ENCODE measurements at places on chromosomes 1 and 21. TPM values are rescaled to one million over a fixed set of nuclear protein-coding genes. Genes with fewer than 3 reads are reported as not detected.

KPRP gene
- not detected for total RNA-seq

CDKN2C gene
- 3.0 TPM for total RNA-seq

HSD3B1 gene
- total RNA-seq, result 0.07 TPM

DNA sequence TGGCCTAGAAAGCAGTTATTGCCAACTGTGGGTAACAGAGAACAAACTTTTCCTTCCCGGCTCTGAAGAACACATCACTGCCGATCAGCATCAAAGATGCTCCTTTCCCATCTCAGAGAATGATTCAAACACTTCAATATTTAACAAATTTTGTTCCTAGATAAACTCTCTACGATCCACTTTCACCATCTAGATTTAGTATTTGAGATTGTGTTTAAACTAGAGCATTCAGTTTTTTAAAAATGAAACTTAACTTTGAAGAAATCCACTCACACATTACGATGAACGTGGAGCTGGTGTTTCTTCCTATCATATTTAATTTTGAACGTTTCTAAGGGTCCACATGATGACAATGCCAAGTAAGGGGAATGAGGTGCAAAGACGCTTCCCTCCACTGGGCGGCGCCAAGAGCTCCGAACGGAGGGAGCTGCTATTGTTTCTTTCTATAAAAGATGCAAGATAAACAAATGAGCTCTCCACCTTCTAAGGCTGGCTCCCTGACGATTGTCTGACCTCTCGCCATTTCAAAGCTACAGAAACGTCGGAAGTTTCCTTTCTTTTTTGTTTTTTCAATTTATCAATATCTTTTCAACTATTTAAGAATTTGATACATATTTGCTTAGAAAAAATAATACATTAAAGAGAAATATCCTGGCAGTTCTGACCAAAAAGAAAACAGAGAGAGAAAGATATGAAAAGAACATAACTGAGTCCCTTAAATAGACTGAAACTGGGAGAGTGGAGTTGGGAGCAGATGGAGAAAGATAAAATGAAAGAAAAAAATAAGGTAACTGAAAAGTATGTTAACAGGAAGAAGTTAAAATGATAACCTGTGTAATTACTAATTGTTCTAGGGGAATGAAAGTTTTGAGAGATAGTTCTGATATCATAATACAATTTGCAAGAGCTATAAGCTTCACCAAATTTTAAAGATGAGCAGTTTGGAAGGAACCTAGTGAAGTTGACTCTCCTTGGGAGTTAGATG is 4.4 kb upstream of the BARHL2 start:
- no peak for DNase-seq

DNA sequence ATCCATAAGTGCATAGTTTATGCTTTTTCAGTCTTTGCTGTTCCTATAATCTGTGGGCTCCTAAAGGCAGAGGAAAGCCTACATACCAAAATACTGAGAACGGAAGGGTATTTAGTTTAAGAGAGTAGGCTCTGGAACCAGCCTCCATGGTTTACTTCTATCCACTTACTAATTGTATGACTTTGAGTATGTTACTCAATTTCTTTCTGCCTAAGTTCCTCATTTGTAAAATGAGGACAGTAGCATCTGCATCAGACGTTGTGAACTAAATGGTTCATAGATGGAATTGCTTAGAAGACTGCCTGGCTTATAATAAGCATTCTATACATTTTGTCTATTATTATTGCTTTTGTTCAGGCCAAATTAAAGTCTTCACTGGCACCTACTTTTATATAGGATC is 111.0 kb downstream of the NTNG1 start:
- no peak for DNase-seq

GRCh38 chr1:56033321-56034037 is 545.9 kb downstream of the PLPP3 start:
- no peak for DNase-seq

- DNase-seq, result no peak
Observed at GRCh38 chr21:30116479-30116878, 50.1 kb downstream of the CLDN17 start.

DNA sequence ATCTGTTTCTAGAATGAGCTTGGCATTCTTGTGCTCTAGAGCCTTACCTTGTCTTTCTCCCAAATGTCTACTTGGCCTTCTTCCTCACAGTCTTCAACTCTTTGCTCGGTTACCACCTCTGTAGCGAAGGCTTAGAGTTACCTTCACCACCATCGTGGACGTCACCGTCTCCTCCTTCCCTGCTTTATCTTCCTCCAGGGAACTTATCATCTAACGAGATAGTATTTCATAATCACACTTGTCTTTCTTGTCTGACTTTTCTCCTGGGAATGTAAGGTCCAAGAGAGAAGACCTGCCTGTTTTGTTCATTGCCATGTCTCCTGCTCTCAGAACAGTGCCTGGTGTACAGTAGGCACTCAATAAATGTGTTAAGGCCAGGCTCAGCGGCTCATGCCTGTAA is 115.6 kb downstream of the GREM2 start:
- DNase-seq, result no peak

GRCh38 chr1:156399355-156400125 is 30.5 kb downstream of the RHBG start:
- no peak for DNase-seq

- no peak for DNase-seq
Observed at GRCh38 chr1:180155182-180155682, 563 bp downstream of the QSOX1 start.

- no peak for DNase-seq
Observed at GRCh38 chr1:2413495-2414296, 1.3 kb upstream of the PEX10 start.

DNA sequence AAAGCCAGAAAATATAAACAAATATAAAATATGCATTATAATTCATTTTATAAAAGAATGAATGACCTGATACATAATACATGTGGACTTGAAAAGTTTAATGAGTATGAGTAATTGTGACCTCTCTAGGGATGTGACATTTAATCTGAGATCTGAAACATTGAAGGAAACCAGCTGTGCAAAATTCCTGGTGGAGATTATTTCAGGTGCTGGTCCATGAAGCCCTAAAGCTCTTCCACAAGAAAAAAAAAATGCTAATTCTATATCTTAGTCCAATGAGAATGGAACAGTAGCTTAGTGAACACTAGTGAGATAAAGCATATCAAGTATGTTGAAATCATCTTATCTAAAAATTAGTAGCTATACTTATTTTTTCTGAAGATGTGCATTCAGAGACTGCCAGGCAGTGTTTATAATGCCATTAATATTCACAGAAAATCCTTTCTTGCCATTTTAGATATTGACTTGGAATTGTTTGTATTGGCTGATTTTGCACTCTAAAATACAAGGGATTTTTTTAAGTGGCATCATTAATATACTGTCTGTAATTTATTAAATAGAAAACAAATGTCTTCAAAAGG is 1485.9 kb downstream of the PLA2G4A start:
- DNase-seq, result no peak

DNA sequence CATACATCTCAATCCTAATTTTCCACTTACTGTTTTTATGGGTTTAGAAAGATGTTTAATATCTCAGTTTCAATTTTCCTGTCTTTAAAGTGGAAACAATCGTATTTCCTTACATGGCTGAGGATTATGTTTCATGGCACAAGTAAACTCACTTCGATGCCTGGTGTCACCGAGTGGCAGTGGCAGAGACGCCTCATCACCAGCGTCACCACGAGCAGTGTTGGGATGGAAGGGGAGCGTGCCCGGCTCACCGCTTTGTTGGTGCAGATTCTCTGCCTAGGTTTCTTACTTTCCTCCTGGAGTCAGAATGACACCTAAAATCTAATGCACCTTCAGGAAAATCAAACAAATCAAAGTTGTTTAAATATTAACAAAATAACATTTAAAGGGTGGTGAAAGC is 48.2 kb upstream of the DIP2A start:
- no peak for DNase-seq

GRCh38 chr1:48049823-48050535 is 52.8 kb upstream of the TRABD2B start:
- DNase-seq, result no peak
